ENCODE measurements at places on chromosomes 7 and 10.

DNA sequence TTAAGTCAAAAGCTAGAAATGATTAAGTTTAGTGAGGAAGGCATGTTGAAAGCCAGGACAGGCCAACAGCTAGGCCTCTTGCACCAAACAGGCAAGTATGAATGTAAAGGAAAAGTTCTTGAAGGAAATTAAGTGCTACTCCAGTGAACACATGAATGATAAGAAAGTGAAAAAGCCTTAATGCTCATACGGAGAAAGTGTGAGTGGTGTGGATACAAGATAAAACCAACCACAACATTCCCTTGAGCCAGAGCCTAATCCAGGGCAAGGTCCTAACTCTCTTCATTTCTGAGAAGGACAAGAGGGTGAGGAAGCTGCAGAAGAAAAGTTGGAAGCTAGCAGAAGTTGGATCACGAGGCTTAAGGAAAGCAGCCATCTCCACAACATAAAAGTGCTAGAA is 53.0 kb downstream of the DNAJC1 start:
- DNase-seq = no peak

DNA sequence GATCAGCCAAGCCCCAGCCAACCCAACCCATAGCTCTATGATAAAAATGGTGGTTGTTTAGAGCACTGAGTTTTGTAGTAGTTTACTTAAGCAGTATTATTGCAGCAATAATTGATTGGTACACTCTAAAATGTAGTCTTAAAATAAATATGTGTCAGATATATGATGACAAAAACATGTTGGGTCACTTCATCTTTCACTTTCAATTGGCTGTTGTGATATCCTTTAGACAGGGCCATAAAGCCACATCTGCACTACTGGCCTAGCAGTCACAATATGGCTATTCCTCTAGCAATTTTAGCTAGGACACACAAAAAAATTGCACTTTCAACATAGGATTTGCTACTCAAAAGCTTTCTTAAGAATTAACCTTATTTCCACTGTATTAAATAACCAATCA is 5.9 kb upstream of the CAV1 start:
- no peak for DNase-seq

GRCh38 chr7:121530227-121531174 is 134.4 kb upstream of the FAM3C start:
- DNase-seq = peak; percentile 73

GRCh38 chr7:100400656-100401055 is 27.4 kb downstream of the PILRA start:
- DNase-seq = no peak

- DNase-seq = peak; percentile 13
Measured at GRCh38 chr7:139682136-139683013, 95.4 kb downstream of the HIPK2 start.

DNA sequence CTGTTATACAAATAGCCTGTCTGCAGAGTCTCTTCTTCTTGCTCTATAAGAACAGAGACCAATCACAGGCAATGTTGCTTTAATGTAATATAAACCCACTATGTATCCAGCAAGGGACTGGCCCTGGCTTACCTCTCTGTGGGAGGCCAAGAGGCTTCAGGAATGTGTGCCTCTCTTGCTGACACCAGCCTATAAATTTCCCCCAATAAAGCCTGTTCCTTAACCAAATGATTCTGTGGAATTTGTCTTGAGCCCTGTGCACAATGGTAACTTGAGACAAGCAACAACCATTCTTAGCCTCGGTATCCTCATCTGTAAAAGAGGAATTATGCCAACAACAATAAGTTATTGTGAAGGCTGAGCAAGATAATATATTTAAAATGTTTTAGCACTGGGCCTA is 563.7 kb downstream of the GRM8 start:
- DNase-seq = no peak

DNA sequence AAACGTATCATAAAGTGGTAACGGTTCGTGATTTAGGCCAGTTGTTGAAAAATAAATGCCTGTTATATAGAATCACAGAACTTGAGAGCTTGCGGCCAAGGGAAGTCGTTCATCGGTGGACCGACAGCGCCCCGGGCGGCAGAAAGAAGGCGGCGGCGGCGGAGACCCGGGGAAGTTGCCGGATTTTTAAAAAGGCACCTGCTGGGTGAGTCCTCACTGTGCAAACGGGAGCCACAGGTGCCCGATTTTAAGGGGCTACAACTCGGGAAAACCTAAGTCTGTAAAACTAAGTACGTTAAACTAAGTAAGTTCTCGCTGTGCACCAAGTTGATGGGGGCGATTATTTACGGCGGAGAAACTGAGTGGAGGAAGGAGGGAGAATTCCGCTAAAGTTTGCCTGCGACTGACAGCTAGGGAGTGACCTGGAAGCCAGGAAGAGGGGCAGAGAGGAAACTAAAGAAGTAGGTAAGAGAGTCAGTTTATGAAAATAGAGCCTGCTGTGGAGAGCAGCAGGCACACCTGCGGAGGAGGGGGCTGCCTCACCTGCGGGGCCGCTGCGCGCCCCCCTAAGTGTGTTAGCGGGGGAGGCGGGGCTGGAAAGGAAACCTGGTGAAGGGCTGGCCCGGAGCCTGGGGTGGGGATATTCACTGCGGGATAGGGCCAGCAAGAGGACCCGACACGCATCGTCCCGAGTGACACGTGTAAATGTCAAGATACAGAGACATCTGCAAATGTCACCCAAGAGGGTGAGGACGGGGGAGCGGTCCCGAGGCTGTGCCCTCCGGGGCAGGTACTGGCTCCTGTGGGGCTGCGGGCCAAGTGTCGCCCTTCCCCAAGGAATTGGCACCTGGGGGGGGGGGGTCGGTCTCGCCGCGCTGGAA is 996 bp downstream of the ADAM12 start:
- peak; percentile 72 for DNase-seq

- no peak for DNase-seq
Measured at GRCh38 chr10:98316170-98316569, 48.2 kb upstream of the LOXL4 start.

DNA sequence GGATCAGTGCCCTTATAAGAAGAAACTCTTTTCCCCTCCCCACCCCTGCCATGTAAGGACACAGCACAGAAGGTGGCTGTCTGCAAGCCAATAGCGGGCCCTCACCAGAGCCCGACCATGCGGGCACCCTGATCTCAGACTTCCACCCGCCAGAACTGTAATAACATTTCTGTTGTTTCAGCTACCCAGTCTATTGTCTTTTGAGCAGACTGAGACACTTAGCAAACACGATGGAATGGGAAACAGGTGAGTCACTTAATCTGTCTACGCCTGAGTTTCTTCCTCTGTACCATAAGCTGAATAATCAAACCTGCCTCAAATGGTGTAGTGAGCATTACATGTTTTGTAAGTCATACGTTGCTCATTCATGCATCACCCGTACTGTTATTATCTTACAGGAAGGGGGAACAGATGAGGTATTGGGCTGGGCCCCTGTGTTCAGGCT is 58.2 kb downstream of the STRA8 start:
- DNase-seq = peak; percentile 37

DNA sequence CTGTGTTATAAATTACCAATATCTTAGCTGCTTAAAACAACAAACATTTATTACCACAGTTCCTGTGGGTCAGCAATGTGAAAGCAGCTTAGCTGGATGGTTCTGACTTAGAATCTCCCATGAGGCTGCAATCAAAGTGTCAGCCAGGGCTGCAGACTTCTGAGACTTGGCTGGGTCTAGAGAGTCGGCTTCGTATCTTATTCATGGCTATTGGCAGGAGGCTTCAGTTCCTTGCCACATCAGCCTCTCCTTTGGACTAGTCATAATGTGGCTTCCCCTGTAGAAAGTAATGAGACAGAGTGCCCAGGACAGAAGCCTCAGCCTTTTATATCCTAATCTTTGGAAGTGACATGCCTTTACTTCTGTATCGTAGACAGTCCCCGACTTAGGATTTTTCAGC is 27.3 kb downstream of the RALA start:
- DNase-seq = no peak

- DNase-seq = no peak
Measured at GRCh38 chr10:70410608-70411007, 6.7 kb downstream of the EIF4EBP2 start.
